ENCODE measurements at places on chromosomes 7 and 10. TPM values are rescaled to one million over a fixed set of nuclear protein-coding genes. Genes with fewer than 3 reads are reported as not detected.

Gene KIAA1549
- total RNA-seq, result 0.82 TPM

Gene TRIM73
- 3.6 TPM for total RNA-seq

Gene TSPAN14
- total RNA-seq, result 31.7 TPM

- no peak for DNase-seq
Observed at GRCh38 chr10:48468130-48468790, 136.6 kb downstream of the ARHGAP22 start.

GRCh38 chr7:83469076-83469475 lies 179.9 kb downstream of the SEMA3E start:
- DNase-seq, result no peak

All from GM12878 (cell line).